GM04503 (cell line): ENCODE measurements at places on chromosomes 1 and 21.

- no peak for DNase-seq
Measured at GRCh38 chr1:2283991-2284895, 56.1 kb downstream of the SKI start.

DNA sequence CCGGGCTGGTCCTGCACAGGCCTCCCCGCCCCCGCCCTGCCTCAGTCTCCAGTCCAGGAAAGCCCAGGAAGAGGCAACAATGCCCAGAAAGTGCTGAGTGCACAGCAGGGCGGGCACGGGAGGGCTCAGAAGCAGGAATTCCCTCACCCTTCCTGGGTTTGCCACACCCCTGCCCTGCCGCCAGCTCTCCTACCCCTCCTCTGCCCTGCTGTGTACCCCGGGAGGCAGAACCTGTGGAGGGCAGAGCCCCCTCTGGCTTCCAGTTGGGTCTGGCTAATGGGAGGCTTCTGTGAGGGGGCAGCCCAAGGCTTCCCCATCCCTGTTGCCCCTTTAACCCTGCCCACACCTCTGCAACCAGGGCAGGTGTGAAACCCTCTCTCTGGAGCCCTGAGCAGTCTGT lies 47.5 kb upstream of the CSF3R start:
- no peak for DNase-seq

GRCh38 chr1:48619539-48619938 lies 147.5 kb upstream of the SPATA6 start:
- no peak for DNase-seq

- no peak for DNase-seq
Measured at GRCh38 chr1:97427371-97427770, 493.5 kb downstream of the DPYD start.

- DNase-seq: no peak
Measured at GRCh38 chr1:181128592-181129497, 40.3 kb downstream of the IER5 start.

- no peak for DNase-seq
Measured at GRCh38 chr1:238318294-238319110, 427.8 kb upstream of the ZP4 start.

- DNase-seq: peak; percentile 70
Measured at GRCh38 chr1:230822092-230822581, 46.2 kb downstream of the C1orf198 start.

DNA sequence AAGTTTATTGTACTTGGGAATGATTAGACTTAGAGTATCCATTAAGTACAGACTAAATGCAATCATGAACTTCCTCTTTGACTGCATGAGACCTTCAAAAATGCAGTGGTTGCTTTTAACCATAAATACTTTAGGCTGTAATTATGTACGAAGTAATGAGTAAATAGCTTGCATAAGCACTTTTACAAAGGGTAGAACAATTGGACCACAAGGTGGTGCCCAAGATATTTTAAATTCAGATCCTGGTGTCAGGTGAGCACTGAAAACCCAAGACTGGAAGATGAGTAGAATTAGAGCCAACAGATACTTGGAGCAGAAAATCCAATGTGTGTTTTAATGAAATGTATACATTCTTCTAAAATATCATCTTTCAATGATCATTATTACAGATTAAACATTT lies 43.4 kb upstream of the RHOU start:
- DNase-seq: no peak

- DNase-seq: no peak
Measured at GRCh38 chr1:110060034-110060661, 10.3 kb downstream of the ALX3 start.

DNA sequence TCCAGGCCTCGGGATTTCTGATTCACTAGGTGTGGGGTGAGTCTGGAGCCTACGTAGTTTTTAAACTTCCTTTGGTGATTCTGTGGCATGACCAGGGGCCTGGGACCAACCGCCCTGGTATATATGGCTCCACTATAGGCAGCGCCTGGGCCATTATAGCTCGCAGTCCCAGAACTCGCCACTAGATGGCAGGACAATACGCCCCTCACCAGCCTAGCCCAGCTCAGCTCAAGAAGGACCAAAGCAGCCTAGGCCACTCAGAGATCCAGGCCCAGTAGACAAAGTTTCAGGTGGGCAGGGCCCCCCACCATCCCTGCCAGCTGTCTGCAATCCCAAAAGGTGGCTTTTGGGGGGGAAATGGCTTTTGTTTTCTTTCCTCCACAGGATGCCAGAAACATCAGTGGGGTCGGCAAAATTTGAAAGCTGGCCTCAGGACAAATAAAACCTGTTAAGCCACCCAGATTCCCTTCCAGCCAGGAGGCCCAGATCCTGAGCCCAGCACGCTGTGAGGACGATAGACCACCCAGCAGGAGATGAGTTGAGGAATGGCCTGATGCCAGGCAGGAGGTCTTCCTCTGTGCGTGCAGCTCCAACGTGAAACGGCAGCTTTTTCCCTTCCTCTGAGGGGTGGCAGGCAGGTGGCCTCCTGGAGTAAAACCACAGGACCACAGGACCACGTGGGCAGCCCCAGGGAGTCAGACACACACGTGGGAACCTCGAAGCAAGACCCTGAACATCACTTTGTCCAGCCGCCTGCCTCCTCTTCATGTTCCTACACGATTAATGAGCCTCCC lies 24.8 kb upstream of the TMEM51 start:
- DNase-seq: peak; percentile 7

- DNase-seq: no peak
Measured at GRCh38 chr1:2644591-2645101, 11.8 kb upstream of the MMEL1 start.

GRCh38 chr1:118984722-118985639 lies 3.2 kb downstream of the TBX15 start:
- DNase-seq: no peak

DNA sequence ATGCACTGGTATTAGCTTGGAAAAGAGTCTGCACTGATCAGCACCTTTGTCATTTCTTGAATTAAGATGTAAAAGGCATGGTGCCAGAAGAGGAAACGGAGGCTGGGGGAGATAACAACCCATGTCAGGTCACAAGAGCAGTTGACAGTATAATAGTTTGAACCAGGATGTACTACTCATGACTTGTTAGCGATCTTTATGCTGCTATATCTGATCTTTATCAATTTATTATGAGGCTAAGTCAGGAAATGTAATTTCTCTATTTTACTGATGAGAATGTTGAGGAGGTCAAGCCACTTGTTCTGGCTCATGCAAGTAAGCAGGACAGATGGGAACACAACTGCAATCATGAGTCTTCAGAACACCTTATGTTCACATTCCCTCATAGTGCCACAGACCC lies 41.4 kb downstream of the RGS5 start:
- DNase-seq: no peak

DNA sequence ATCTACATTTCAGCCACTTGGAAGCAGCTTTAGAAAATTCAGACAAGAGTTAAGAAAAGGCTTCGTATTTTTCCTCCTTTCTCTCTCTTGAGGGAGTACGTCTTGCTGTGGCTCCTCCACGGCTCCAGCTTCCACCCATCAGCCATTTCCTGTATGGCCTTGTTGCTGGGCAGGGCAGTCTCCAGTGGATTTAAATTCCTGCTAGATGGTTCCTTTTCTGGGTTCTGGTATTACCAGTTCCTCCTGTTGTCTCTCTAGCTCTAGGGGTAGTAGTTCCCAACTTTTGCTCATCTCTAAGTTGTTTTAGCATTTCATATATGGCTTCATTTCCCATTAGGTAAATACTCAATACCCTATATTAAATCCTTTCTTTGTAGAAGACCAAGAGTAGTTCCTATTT lies 1098.3 kb downstream of the ADGRL2 start:
- DNase-seq: no peak

- DNase-seq: no peak
Measured at GRCh38 chr1:116855191-116855619, 54.5 kb upstream of the PTGFRN start.

GRCh38 chr1:175715742-175716141 lies 27.7 kb downstream of the TNR start:
- DNase-seq: no peak

GRCh38 chr1:245791410-245792312 lies 636.9 kb downstream of the KIF26B start:
- DNase-seq: no peak

DNA sequence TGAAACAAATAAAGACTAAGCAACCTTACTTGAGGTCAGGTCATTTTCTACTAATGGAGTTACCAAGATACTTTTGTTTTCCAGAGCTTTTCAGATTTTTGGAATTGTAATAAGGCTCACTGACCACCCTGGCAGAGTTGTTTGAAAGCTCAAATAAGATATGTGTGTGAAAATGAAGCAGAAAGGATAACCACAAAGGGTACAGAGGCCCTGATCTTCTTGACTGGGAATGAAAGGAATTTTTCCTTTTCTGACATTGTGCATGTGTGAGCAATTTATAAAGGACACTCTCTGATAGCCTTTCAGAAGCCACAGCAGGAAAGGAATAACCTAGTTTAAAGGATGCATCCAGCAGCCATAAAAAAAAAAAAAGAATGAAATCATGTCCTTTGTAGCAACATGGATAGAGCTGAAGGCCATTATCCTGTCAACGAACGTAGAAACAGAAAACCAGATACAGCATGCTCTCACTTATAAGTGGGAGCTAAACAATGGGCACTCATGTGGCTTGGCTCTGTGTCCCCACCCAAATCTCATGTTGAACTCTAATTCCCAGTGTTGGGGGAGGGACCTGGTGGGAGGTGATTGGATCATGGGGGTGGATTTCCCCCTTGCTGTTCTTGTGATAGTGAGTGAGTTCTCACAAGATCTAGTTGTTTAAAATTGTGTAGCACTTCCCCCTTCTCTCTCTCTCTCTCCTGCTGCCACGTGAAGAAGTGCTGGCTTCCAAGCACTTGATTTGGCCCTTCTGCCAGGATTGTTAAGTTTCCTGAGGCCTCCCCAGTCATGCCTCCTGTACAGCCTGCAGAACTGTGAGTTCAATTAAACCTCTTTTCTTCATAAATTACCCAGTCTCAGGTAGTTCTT lies 3.1 kb upstream of the SRP9 start:
- peak; percentile 77 for DNase-seq

GRCh38 chr1:31032266-31032665 lies 33.3 kb downstream of the PUM1 start:
- DNase-seq: no peak

- DNase-seq: no peak
Measured at GRCh38 chr1:189149547-189150375, 1327.9 kb downstream of the BRINP3 start.

DNA sequence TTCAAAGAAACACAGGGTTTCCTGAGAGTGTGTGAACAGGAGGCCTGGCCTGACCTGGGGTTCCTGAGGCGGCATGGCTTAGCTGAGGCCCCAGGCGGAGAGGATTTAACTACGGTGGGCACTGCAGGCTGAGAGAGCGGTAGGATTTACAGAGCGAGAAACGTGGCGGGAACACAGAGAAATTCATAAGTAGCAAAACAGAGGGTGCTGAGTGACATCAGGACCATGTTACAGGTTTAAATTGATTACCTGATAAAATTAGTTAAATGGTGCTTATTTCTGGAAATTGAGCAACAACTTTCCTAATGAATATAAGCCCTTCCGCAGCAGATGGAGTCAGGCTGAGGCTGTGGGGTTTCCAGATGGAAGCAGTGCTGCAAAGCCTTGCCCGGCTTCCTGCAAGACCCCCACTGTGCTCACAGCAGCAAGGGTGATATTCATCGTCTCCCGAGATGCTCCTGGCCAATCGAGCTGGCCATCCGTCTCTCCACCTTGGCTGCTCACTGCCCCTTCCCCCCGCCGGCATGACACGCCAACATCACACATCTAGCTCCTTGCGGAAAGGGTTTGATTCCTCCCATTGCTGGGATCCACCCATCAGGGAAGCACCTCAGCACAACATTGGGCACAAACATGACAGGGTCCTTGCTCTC lies 69.4 kb upstream of the MORC3 start:
- DNase-seq: no peak

- peak; percentile 82 for DNase-seq
Measured at GRCh38 chr1:163035446-163036249, 33.5 kb upstream of the RGS4 start.

DNA sequence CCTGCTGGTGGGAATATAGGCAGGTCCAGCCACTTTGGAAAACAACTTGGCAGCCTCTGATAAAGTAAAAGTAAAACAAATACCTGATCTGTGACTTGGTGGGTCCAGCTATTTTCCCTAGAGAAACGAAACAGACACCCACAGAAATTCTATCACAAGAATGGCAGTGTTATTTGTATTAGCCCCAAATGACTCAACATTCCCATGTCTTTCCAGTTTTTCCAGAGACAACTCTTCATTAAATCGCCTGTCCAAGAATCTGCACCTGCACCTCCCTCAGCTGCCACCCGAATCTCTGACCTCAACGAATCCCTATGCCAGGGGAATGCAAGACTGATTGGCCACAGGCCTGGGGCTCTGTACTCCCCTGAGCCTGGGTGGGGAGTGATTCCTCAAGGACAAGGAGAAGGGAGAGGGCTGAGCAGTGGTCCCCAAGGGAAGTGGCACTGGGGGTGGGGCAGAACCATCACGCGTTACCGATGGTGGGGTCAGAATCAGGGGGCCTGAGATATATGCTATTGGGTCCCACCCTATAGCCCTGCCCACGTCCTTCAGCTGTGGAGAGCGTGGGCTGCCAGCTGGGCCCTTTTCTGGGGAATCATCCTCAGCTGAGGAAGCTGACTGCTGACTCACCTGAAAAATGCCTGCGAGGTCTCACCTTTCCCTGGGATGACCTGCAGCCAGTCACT lies 553.0 kb downstream of the PTPRU start:
- no peak for DNase-seq

DNA sequence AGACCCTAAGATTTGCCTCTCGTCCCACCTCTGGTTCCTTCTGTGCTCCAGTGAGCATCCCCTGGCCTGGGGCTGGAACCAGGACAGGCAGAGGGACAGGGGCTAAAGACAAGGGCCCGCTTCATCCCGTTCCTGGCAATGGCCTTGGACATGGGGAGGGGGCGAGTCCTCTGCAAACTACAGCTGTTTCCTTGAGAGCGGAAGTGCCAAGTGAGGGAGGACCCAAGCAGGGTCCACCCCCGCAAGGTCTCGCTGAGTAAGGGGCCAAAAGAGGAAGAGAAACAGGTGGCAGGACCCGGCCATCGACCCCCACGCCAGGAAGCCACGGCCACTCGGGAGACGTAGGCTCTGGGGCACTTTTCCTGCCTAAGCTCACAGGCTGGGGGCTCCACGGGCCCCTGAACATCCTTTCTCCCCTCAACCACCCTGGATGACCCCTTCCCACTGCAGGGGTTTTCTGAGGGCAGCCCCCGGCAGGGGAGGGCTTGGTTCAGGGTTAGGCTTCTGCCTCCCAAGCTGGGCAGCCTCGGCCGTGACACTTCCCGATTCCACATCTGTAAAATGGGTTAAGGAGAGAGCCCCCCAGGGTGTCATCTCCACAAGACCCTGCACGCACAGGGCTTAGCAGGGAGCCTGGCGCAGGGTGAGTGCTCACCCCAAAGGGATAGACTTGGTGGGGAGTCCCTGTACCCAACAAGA lies 17.9 kb upstream of the PLEKHG5 start:
- no peak for DNase-seq

DNA sequence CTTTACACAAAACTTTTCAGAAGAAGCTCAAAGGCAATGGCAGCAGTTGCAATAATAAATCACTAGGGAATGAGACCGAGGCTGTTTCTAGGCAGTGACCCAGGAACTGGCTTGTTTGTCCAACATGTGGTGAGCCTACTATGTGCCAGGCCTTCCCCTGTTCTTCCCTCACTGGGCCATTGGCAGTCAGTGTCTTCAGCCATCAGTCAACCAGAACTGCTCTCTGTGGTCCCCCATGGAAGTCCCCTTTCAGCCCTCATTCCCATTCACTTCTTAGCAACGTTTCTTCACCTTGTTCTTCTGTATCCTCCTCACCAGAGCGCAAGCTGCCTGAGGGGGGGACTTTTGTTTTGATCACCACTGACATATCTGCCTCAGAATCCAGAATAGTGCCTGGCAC lies 274.1 kb downstream of the RRAGC start:
- DNase-seq: no peak
